Airway epithelial cell (primary cell): ENCODE measurements at places on chromosomes 3 and 15. TPM values are rescaled to one million over a fixed set of nuclear protein-coding genes. Genes with fewer than 3 reads are reported as not detected.

The CFAP100 gene
- not detected in 2 replicates for total RNA-seq

The ATP10A gene
- total RNA-seq: 0.42 and 0.60 TPM in 2 replicates

The CHST13 gene
- not detected in 2 replicates for total RNA-seq

The BNIP2 gene
- total RNA-seq: 66.5 and 92.9 TPM in 2 replicates

The CCDC39 gene
- not detected in 2 replicates for total RNA-seq

The GP5 gene
- total RNA-seq: not detected in 2 replicates

The IL5RA gene
- total RNA-seq: not detected in 2 replicates

The ZNF502 gene
- total RNA-seq: 1.7 and 2.9 TPM in 2 replicates

The ALPK3 gene
- 0.28 and 0.42 TPM in 2 replicates for total RNA-seq

The CSTA gene
- total RNA-seq: 1,450 and 1,557 TPM in 2 replicates

The SCG5 gene
- 1.3 and 4.4 TPM in 2 replicates for total RNA-seq

The PDE12 gene
- total RNA-seq: 21.5 and 22.8 TPM in 2 replicates

The CCR4 gene
- not detected in 2 replicates for total RNA-seq

The GOLGA6D gene
- total RNA-seq: not detected in 2 replicates

The WNT5A gene
- 9.6 and 17.0 TPM in 2 replicates for total RNA-seq

The ROPN1 gene
- not detected in 2 replicates for total RNA-seq

The ASTE1 gene
- 2.5 and 3.7 TPM in 2 replicates for total RNA-seq

The SEMA3F gene
- total RNA-seq: 183 and 242 TPM in 2 replicates

The SLC6A20 gene
- total RNA-seq: not detected in 2 replicates

The ATP13A3 gene
- total RNA-seq: 80.5 and 91.3 TPM in 2 replicates

The HIGD2B gene
- total RNA-seq: not detected in 2 replicates

The GOLGA8Q gene
- not detected in 2 replicates for total RNA-seq

The PLSCR5 gene
- total RNA-seq: not detected in 2 replicates

The CDHR4 gene
- not detected in 2 replicates for total RNA-seq

The CYFIP1 gene
- 81.9 and 102 TPM in 2 replicates for total RNA-seq

The MYL3 gene
- total RNA-seq: not detected in 2 replicates

The FBXL22 gene
- total RNA-seq: 0.14 and 5.7 TPM in 2 replicates

The TRH gene
- not detected in 2 replicates for total RNA-seq

The KIF7 gene
- total RNA-seq: 1.9 and 2.9 TPM in 2 replicates

The CLDN16 gene
- 0.37 and 0.56 TPM in 2 replicates for total RNA-seq

The PHC3 gene
- 11.6 and 17.1 TPM in 2 replicates for total RNA-seq

The FILIP1L gene
- 3.8 and 3.9 TPM in 2 replicates for total RNA-seq

The STRA6 gene
- total RNA-seq: 0.28 and 0.79 TPM in 2 replicates

The GOLGA8T gene
- total RNA-seq: not detected in 2 replicates

The CSPG5 gene
- not detected in 2 replicates for total RNA-seq

The CHRM5 gene
- not detected in 2 replicates for total RNA-seq

The BOC gene
- 2.1 and 2.2 TPM in 2 replicates for total RNA-seq

The FOXL2 gene
- 0.19 and 0.28 TPM in 2 replicates for total RNA-seq

The LYZL4 gene
- not detected in 2 replicates for total RNA-seq
